ENCODE measurements at places on chromosomes 4 and X. TPM values are rescaled to one million over a fixed set of nuclear protein-coding genes. Genes with fewer than 3 reads are reported as not detected.

Gene G3BP2
- 148 TPM for total RNA-seq

Gene LAMTOR3
- total RNA-seq: 25.3 TPM

Gene DNAAF6
- not detected for total RNA-seq

Gene MAGEE1
- total RNA-seq: 2.9 TPM

Gene VSIG4
- not detected for total RNA-seq

Gene PNCK
- not detected for total RNA-seq

Gene TREX2
- total RNA-seq: 2.0 TPM

Gene TLR3
- total RNA-seq: 3.7 TPM

Gene TKTL1
- 0.75 TPM for total RNA-seq

Gene CXorf65
- 18.3 TPM for total RNA-seq

Gene BEND4
- total RNA-seq: 3.2 TPM

Gene PDLIM3
- total RNA-seq: not detected

Gene STK26
- 39.5 TPM for total RNA-seq

Gene EFHC2
- total RNA-seq: 0.12 TPM

Gene L1CAM
- 4.9 TPM for total RNA-seq

Gene BMPR1B
- total RNA-seq: not detected

Gene MTMR8
- total RNA-seq: 4.5 TPM

GRCh38 chrX:133468051-133468450 is 52.8 kb upstream of the GPC4 start:
- DNase-seq: no peak

DNA sequence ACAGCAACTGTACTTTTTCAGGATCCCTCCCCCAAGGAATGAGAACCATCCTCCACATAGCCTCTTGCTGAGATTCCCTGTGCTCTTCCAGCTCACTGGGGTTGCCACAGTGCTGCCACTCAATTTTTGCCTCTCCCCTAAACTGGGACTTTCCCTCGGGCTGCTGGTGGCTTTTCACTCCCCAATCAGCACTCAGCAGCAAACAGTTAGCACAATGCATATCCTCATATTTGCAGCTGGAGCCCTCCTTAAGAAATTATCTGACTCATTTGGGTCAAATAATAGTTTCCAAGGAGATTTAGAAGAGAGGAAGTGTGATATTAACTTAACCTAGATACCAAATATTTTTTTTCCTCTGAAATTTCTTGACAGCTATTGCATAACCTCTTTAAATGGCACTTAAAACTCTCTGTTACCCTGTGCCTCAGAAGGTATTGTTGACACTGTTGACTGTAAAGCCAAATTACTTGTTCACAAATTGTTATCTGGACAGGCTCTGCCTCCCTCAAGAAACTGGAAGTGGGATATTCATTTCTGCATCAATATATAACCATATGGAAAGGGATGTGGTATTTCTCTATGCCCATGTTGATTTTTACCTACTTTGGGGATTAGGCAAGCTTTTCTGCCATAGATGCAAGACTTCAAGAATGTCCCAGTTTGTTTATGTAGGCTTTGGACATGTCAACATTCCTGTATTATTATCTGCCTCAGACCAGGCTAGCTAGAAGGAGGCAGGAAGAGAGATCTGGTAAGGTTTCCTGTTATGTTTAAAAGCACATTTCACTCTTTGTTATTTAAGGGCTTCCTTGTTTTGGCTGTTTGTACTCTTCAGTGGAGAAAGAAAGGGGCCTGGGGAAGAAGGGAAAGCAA is 58.0 kb downstream of the SEPTIN11 start:
- no peak for DNase-seq

- no peak for DNase-seq
Measured at GRCh38 chr4:26273616-26273980, 47.2 kb upstream of the RBPJ start.

GRCh38 chr4:181420950-181421349 is 822.3 kb upstream of the TENM3 start:
- no peak for DNase-seq

DNA sequence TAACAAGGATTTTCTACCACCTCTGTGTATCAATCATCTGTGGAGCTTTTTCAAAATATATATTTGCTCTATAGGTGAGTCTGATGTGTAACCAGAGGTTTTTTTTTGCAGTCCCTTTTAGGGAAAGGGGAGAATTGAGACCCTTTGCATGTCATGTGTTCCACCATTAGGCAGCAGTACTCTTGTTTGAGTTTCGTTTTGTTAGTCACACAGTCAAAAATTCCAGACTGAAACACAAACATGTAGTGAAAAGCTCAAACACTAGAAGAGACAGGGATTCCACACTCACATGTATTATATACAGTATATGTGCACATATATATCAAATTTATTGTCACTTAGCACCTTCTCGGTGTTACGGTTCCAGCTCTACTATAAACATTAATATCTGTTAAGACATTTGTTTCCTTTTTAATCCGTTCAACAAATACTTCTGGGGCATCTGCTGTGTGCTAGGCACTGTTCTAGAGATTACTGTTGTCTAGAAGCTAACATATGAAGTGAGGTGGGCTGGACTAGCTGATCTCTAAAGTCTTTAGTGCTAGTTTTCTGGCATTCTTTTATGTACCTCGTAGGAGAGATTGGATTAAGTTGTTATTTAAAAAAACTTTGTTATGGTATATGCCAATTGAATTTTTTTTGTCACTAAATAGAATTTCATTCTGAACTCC is 5.5 kb downstream of the USP9X start:
- no peak for DNase-seq

GRCh38 chr4:144709793-144710525 is 64.0 kb downstream of the HHIP start:
- no peak for DNase-seq

DNA sequence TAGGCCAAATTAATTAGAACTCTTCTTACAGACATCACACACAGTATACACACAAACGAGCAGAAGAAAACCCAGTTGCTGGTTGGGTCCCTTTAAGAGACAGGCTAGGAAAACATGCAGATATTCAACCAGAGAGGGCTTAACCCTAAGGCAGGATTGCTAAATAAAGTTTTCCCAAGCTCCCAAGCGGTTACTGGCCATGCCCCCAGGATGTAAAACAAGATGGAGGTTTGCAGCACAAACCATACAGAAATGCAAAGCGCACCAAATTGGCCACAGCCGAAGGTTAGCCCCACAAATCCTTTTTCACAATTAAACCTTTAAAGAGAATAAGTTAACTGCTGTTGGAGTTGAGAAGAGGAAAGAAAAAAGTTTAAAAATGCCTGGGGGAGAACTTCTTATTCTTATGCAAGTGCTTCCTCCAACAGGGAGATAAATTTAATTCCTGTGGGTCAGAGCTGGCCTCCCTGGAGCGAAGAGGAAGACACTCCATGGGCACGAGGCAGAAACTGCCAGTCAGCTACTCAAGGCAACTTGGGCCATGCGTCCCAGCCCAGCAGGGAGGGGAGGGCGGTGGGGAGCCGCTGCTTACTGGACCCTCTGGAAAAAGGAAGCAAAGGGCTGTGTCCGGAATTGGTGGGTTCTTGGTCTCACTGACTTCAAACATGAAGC is 167.6 kb upstream of the ARSJ start:
- no peak for DNase-seq

GRCh38 chrX:20244931-20245330 is 21.8 kb downstream of the RPS6KA3 start:
- no peak for DNase-seq

DNA sequence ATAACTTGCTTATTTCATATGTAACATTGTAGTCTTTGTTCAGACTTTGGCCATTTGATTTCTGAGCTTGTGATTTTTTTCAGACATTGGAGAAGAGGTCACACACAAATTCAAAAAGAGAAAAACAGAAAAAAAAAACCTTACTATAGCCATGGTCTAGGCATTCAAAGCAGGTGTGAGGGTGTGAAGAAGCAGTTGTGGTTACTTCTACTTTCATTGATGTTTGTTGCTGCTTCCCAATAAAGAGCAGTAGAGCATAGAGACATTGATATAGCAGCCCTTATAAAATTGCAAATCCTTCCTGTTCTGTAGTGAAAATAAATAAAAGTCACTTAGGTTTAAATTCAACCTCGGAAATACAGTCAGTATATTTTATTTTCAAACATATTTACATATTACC is 671.6 kb downstream of the GRXCR1 start:
- no peak for DNase-seq

DNA sequence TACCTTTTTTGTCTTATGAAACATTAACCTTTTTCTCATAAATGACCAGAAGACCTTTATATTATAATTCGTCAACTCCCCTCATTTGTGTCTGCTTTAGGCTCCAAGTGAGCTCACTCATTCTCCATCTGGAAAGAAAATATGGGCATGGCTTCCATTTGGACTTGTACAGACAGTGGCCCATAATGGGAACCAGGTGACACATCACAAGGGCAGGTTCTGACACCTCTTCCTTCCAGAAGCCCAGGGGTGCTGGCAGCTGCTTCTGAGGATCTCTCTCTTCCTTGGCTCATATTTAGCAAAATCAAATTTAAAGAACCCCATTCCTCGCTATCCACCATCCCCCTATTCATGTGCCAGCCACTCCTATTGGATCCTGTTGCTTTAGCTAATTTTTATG is 69.6 kb downstream of the CD38 start:
- no peak for DNase-seq

DNA sequence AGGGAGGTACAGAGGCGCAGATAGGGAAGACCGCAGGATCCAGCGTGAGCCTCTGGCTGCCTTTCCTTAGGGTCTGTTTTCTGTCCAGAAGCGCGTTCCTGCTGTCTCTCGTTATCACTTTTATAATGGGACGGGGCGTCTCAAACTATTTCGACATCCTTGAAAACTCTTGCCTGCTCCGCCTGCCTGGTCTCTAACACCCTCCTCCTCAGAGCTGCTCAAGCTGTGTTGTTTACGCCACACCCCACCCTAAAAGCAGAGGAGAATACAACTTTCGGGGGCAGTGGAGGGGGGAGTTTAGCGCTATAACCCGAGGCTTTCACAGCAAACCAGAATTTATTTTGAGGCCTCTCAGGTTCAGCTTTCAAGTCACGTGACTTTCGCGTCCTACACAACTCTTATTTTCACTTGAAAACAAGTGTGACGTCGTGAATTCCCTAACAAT is 646 bp upstream of the FAM3A start:
- DNase-seq: no peak

DNA sequence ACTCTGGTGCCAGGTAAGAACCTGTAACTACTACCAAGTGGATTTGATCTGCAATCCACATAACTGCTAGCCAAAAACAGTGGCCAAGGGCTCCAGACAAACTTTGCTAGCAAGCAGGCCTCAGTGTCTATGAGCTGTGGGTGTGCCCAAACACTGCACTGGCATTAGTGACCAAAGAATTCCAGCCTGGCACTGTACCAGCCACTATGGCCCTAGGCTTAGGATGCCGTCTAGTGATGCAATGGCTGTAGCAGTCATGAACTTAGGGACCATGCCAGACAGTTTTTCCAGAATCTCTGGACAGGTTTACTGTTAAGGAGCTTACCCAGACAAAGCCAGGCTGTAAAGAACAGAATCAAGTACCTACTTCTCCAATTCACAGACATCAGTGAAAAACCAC is 33.7 kb upstream of the PRR27 start:
- no peak for DNase-seq

DNA sequence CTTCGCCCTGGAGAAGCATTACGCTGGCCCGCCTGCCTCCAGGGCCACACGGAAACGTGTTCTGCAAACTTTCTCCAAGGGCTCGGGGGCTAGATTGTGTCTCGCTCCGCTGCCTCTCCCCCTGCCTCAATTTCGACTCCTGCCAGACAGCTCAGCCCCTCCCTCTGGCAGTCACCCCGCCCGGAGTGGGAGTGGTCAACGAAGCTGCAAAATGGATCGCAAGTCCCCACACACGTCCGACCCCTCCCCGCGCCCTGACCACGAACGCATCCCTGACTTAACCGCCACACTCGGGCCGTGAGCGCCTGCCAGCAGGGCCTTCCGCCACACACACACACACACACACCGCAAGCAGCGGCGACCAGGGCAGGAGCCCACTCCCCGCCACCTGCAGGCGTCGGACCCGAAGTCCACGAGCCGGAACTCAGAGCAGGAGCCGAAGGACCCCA is 47.0 kb upstream of the NKAP start:
- DNase-seq: no peak

GRCh38 chr4:41374490-41374889 is 117.8 kb downstream of the UCHL1 start:
- DNase-seq: no peak

DNA sequence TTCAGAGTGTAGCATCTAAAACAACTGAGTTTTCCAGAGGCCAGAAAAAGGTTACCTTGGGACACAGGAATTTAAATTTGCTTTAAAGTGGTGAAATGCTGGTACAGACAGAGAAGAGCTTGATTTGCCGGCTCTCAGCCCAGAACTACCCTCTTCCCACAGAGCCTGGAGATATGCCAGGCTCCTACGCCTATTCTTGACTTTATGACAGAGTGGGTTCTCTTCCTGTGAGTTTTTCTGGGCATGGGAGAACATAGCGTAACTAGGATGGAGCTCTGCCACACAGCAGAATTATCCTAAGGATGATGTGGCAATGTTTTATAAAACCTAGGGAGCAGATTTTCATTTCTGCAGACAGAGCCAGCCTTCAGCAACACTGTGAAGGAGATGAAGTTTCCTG is 241.8 kb downstream of the GRIA3 start:
- no peak for DNase-seq

- no peak for DNase-seq
Measured at GRCh38 chrX:112832481-112833095, 8.0 kb downstream of the AMOT start.

DNA sequence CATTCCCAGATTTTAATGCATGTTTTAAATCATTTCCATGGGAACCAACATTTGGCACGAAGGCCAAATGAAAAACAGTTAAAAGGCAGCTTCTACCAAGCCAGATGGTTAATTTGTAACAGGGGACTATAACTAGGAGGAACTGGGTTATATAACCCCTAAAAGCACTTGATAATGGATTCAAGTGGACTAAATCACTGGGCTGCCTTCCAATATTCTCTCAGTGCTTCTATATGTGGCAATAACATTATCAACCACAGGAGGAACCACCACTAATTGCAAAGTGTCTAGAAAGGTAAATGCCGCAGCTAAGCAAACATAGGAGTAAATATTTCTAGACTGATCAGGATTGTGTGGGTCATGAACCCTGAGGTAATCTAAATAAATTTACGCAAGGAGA is 391.5 kb downstream of the UBE2NL start:
- DNase-seq: no peak

DNA sequence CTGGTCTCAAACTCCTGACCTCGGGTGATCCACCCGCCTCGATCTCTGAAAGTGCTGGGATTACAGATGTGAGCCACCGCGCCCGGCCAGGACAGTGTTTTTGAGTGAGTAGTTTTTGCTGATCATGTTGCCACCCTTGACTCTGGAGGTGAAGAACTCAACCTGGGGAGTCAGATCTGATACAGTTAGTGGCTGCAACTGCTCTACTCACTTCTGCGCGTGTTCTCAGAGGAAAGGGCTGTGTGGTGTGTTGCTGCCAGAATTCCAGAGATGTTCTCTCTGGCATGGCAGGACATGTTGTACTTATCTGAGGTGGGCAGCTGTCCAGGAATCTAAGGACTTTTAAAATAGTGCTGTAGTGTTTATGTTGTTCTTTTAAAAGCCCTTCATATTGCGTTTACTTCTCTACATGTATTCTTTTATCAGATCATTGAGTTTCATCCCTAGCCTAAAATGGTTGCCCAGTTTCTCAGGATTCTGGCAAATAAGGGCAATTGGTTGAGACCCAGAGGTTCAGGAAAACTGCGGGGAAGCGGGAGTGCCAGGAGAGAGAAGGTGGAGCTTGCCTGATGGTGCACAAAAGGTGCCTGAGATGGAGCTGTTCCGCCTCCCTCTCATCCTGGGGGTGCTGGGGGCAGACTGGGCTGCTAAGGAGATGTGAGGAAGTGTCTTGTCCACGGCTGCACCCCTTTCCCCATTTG is 97.7 kb downstream of the ARHGAP10 start:
- no peak for DNase-seq

GRCh38 chr4:145528601-145529000 is 46.9 kb downstream of the SMAD1 start:
- DNase-seq: no peak

GRCh38 chr4:8266508-8266907 is 3.0 kb upstream of the HTRA3 start:
- no peak for DNase-seq
